Effector memory CD8-positive, alpha-beta T cell (primary cell): ENCODE measurements at places on chromosomes 7 and 10.
A peak's percentile ranks its signal among the peaks of the same experiment; 100 is the strongest.

DNA sequence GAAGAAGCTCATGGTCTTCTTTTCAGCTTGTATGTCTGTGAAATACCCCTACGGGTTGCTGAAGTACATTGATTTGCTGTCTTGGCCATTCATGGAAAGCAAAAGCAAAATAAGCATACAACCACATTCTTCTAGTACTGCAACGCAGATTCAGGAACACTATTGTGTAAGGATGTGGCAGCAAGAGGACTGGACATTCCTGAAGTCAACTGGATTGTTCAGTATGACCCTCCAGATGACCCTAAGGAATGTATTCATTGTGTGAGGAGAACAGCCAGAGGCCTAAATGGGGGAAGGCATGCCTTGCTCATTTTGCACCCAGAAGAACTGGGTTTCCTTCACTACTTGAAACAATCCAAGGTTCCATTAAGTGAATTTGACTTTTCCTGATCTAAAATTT lies 133.4 kb upstream of the ANKRD1 start:
- H3K4me3 ChIP-seq: no peak overlapping the region
- H3K4me1 ChIP-seq: no peaks in the 10 kb centered on the region
- H3K27ac ChIP-seq: no peak overlapping the region
- DNase-seq: no peak

GRCh38 chr10:44206127-44206818 lies 178.6 kb downstream of the CXCL12 start:
- peaks cover 26% of the 10 kb centered on the region for H3K27me3 ChIP-seq
- H3K4me1 ChIP-seq: no peaks in the 10 kb centered on the region
- no peak overlapping the region for H3K27ac ChIP-seq

DNA sequence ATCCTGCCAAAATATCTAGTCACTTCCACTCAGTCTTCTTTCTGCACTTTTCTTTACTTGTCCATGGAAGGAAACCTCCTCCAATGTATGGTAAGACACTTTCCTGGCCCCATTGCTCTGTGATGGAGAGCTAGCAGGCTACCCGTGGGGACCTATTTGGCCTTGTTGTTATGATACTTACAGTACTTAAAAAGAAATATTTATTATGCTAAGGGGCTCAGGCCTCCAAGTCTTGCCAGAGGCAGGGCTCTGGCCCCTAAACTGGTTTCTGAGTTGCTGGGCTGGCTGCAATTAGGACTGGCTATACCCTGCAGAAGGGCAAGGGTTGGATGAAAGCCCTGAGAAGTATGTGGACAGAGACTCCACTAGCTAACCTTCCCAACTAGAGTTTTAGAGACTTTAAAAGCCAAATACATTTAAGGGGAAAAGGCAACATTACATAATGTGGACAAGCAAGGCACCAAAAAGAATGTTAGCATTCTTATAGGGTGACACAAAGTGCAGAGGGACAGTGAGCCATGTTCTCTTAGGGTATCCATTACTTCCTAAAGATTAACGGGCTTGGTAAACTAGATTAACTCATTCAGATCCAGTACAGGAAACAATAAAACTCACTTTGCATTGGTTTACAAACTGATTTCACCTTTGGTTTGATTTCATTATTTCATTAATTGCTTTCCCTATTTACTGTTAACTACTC lies 84.9 kb upstream of the INHBA start:
- H3K36me3 ChIP-seq: no peaks in the 10 kb centered on the region
- no peaks in the 10 kb centered on the region for H3K4me1 ChIP-seq
- no peak overlapping the region for H3K4me3 ChIP-seq
- no peaks in the 10 kb centered on the region for H3K27me3 ChIP-seq

DNA sequence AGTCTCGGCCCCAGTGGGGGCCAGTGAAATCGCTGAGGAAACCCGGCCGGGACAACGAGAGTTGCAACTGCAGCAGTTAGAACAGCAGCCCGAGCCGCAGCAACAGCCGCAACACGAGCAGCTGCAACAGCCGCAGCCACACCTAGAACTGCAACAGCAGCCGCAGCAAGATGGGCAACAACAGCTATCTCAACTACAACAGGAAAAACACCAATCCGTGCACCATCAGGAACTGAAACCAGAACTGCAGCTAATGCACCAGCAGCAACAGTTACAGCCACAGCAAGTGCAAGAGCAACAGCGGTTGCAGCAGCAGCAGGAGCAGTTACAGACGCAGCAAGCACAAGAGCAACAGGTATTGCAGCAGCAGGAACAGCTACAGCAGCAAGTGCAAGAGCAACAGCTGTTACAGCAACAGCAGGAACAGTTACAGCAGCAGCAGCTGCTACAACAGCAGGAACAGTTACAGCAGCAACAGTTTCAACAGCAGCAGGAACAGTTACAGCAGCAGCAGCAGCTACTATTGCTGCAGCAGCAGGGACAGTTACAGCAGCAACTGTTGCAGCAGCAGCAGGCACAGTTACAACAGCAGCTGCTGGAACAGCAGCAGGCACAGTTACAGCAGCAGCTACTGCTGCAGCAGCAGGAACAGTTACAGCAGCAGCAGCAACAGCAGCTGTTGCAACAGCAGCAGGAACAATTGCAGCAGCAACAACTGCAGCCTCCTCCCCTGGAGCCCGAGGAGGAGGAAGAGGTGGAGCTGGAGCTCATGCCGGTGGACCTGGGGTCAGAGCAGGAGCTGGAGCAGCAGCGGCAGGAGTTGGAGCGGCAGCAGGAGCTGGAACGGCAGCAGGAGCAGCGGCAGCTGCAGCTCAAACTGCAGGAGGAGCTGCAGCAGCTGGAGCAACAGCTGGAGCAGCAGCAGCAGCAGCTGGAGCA lies 6.1 kb downstream of the ZNF853 start:
- H3K27me3 ChIP-seq: no peaks in the 10 kb centered on the region
- peaks cover 26% of the 10 kb centered on the region for H3K36me3 ChIP-seq
- no peak for DNase-seq
- peak overlapping the region; percentile 87 for H3K27ac ChIP-seq

DNA sequence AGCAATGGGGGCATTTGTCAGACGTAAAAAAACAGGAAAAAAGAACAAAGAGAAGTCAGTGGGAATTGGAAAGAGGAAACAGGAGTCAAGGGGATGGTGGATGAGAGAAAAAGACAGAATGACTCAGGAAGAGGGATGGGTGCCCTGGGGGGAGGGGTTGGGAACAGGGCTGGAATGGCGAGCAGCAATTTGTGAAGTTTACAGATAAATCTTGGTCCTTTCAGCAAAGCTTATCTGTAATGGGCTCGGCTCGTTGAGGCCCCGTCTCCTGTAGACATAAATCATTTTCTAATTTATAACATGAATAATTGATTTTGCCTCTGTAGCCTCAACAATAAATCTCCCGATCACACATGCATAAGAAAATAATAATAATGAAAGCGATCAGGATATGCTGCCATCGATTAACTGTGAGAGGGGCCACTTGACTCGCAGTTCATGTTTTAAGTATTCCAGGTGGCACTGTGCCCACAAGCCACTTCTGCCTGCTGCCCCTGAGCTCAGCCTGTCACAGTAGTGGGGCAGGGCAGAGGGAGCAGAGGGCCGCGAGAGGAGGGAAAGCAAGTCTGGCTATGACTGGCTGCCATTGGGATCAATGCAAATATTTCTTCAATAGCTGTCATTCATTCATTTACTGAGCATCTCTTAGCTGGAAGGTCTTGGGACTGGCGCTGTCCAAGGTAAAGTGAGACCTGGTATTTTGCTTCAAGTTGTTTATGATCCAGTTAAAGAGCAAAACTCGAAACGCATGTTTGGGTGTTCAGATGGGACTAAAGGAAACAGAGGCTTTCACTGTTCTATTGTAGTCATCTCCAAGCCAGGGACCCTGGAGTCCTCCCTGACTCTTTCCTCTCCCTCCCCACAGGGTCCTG lies 47.4 kb upstream of the R3HCC1L start:
- no peak overlapping the region for H3K4me3 ChIP-seq
- DNase-seq: no peak
- peaks cover 35% of the 10 kb centered on the region for H3K27me3 ChIP-seq
- H3K4me1 ChIP-seq: peaks cover 4% of the 10 kb centered on the region

DNA sequence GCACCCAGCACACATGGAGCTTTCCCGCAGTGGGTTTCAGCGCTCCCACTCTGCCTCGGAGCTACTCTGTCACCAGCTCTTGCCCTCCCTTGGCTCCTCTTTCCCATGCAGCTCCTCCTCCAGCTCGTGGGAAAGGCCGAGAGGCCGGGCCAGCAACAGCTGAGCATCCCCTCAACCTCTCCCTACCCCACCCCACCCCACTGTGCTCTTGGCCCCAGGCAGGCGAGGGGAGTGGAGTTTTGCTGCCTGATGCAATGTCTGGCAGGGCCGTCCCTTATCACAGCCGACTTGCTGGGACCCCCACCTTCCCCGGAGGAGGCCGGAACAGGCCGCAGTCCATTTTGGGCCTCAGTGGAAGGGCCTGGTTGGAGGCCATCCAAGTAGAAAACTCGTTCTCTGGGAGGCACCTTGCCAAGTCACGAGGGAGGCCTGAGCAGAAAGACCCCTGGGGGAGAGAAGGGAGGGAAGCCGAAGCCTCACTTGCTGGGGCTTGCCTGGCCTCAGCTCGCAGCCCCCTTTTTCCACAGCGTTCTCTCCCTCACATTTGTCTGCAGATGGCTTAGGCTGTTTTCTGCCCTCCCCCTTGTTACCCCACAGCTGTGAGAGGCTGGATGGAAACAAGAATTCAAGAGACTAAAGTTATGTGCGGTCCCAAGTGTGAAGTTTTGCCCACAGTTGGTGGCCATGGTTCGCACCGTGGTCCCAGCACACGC lies 35.3 kb downstream of the CHST3 start:
- H3K4me3 ChIP-seq: no peak overlapping the region
- DNase-seq: no peak
- peaks cover 5% of the 10 kb centered on the region for H3K4me1 ChIP-seq
- peaks cover 25% of the 10 kb centered on the region for H3K27me3 ChIP-seq

DNA sequence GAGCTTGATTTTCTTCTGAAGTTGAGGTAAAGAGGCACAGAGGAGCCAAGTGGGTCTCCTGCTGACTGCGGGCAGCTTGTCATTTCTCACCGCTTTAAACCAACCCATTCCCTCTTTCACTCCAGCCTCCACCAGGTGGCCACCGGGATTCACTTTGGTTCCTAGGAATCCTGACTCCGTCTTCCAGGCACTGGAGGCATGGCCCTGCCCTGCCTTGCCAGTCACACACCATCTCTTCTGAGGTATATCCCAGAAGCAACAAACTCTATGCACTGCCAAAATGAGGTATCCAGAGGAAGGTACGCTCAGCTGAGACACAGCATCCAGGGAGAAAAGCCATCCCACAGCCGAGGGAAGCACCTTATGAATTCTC lies 280.8 kb downstream of the TNS3 start:
- no peaks in the 10 kb centered on the region for H3K4me1 ChIP-seq
- H3K27me3 ChIP-seq: no peaks in the 10 kb centered on the region
- H3K27ac ChIP-seq: no peak overlapping the region
- no peak for DNase-seq
- no peak overlapping the region for H3K4me3 ChIP-seq
- H3K36me3 ChIP-seq: peaks cover 4% of the 10 kb centered on the region

GRCh38 chr7:132998763-132999162 lies 83.1 kb downstream of the CHCHD3 start:
- H3K27ac ChIP-seq: no peak overlapping the region
- DNase-seq: no peak
- no peaks in the 10 kb centered on the region for H3K27me3 ChIP-seq
- no peak overlapping the region for H3K4me3 ChIP-seq
- no peaks in the 10 kb centered on the region for H3K36me3 ChIP-seq

DNA sequence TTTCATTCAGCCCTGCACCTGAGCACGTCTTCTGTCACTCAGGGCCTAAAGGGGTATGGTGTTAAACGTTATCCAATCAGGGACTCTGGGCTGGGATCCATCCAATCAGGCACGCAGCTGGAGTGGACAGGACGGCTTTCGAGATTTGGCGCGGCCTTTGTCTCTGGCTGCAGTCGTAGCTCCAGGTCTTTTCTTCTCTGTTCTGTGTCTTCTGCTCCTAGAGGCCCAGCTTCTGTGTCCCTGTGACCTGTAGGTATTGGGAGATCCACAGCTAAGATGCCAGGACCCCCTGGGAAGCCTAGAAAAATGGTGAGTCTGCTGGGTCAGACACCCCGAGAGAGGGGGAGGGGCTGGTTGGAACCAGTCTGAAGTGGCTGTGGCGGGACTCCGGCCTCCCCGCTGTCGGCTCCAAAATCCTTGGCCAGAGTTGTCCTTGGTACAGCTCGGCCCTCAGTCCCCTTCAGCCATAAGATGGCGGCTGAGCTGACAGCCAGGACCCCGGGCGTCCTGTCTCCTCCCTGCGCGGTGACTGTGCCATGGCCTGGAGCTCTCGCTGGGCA lies 11.7 kb upstream of the ZNF680 start:
- peaks cover 7% of the 10 kb centered on the region for H3K36me3 ChIP-seq
- H3K4me1 ChIP-seq: peaks cover 5% of the 10 kb centered on the region
- peaks cover 5% of the 10 kb centered on the region for H3K27me3 ChIP-seq
- H3K4me3 ChIP-seq: no peak overlapping the region
- DNase-seq: no peak
- no peak overlapping the region for H3K27ac ChIP-seq

DNA sequence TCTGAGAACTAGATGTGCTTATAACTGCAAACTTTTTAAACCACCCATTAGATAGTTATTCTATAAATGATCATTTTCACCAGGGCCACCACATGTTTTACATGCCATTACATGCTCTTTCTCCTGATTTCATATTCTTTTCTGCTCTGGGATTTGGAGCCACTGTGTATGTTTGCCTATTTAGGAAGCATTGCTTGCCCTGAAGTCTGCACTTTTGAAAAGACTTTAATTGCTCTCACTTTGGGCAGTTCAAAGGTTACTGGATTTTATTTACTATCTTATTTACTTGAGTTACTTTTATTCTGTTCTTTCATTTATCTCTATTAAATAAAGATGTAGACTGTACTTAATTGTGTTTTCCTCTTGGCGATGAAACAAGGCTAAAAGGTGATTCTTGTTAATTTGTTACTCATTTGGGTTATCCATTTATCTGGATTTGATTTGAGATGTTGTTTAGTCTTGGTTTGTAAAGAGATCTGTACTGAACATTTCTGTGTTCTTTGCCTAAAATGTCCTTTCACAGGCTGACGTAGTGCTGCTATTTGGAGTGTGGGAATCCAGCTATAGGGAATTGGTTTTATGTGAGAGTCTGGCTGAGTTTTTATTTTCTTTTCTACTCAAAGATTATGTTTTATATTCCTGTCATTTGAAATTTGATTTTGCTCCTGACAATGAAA lies 88.8 kb downstream of the SUGCT start:
- no peak overlapping the region for H3K27ac ChIP-seq
- no peak overlapping the region for H3K4me3 ChIP-seq
- no peaks in the 10 kb centered on the region for H3K36me3 ChIP-seq
